ENCODE measurements at places on chromosomes 5 and 9. TPM values are rescaled to one million over a fixed set of nuclear protein-coding genes. Genes with fewer than 3 reads are reported as not detected.
A peak's percentile ranks its signal among the peaks of the same experiment; 100 is the strongest.

DNA sequence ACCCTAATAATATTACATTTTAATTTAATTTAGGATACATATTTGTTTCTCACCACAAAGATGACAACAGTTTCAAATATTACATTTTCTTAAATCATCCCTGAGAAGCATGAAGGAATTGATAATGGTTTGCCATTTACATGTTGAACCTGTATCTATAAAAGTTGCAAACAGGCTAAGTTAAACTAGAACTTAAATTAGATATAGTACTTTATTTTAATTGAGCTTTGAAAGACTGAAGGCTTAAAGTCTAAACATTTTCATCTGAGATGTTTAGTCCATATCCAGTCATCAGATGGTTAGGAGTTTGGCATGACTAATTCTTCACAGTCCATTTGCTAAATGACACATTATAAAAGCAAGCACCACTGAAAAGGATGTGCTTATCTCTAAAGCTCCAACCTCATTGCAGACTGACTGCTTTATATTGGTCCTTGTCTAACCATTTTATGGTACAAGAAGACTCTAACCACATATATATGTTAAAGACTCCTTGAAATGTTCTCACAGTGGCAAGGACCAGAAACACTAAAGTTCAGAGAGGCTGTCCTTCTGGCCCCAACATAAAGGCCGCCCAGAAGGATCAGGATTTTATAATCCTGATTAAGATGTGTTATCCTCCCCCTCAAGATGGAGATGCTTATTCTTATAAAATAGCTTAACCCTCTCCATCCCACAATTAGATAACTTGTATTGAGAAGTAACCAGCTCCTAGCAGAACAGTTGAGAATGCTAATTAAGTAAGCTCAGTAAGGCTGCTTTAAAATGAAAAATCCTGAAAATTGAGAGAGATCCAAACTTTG is 25.8 kb downstream of the WNT8A start:
- DNase-seq = no peak

DNA sequence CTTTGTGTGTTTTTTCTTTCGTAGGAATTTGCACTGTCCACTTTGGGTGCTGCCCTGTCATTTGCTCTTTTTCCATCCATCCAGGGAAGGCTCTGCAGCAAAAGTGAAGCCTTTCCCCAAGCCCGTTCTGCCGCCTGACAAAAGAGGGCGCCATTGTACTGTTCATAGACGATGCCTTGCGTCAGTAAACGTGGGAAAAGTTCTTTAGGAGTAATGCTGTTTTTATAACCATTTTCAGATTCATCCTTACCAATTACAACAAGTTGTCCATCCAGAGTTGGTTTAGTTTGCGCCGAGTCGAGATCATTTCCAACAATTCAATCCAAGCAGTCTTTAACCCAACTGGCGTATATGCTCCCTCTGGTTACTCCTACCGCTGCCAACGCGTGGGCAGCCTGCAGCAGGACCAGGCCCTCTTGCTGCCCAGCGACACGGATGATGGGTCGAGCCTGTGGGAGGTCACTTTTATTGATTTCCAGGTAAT is 34.3 kb upstream of the RPS23 start:
- peak; percentile 85 for DNase-seq

- no peak for DNase-seq
Observed at GRCh38 chr9:89458768-89459496, 39.0 kb downstream of the SEMA4D start.

Gene SGCD
- total RNA-seq = not detected

GRCh38 chr9:13705373-13705772 is 425.9 kb upstream of the MPDZ start:
- no peak for DNase-seq

All from activated CD4-positive, alpha-beta T cell treated with anti-CD3 and anti-CD28 coated beads, Interleukin-2, amount 10 ng/mL, durations not matched to agents 24 days and 14 days (primary cell).